ENCODE measurements at places on chromosomes 1 and 21.

- no peak for DNase-seq
Measured at GRCh38 chr21:23218667-23219066, 2220.5 kb downstream of the NCAM2 start.

DNA sequence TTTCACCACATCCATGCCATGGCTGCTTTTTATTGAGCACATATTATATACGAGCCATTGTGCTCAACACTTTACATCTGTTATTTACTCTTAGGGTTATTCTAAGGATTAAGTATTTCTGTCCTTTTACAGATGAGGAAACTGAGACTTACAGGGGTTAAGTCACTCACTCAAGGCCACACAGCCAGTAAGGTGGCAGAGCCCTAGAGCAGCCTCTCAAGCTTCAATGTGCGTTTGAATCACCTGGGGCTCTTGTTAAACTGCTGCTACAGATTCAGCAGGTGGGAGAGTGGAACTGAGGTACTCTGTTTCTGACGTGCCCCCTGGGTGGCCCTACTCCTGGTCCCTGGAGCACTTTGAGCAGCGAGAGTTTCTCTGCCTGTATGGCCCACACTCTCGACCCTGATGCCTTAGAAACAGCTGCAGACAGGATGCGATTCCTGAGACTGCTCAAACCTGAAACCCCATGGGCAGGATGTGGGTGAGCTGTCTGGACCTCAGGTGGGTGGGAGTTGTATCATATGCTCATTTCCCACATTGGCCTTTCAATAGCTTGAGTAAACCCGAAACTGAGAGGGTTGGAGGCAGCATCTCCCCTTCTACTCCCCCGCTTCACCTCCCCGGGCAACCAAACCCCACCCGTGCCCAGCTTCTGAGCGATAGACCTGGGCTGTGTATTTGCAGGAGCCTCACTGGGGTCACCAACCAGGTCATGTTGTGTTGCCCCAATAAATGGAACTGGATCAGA lies 59.3 kb downstream of the MAN1C1 start:
- no peak for DNase-seq

DNA sequence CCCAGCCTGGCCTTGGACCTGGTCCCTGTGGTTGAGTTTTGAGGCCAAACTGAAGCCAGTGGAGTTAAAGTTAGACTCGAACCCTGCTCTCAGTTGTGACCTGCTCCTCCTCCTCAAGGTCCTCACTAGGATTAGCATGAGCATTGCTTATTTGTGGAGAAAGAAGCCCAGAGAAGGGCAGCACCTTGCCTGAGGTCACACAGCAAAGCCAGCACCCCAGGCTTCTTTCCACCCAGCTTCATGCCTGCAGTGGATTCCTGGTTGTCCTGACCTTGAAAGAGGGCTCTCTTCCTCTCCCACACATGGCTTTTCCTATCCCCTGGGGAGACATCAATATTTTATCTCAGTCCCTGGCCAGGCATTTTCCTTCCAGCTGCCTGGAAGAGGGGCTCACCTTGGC lies 2.8 kb downstream of the LDLRAP1 start:
- DNase-seq = no peak

- no peak for DNase-seq
Measured at GRCh38 chr1:215064327-215064726, 18.2 kb upstream of the KCNK2 start.

- peak; percentile 55 for DNase-seq
Measured at GRCh38 chr21:32456497-32456918, 44.0 kb downstream of the EVA1C start.

DNA sequence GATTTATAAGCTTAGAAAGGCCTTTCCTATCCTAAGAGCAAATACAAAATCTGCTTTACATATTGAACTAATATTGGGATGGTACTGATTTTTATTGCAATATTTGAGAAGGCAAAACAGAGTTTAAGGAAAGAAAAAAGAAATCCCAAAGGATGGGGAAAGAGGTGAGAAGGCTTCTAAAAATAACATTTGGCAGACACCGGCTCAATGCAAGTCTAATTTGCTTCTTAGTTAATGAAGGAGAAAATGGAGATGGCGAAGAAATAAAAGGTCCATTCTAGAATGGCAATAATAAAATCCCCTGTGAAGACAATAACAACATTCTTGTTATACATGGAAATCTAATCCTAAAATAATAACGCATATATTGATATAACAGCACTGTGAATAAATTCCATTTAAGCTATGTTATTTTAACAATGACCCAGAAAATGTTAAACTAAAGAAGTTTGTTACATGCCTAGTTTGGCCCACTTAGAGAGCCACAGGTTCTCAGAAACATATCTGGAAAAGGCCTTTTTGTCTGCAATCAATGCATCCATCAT lies 117.7 kb downstream of the HLCS start:
- no peak for DNase-seq

GRCh38 chr1:114756009-114756892 lies 1.5 kb downstream of the CSDE1 start:
- no peak for DNase-seq

GRCh38 chr1:61975638-61976037 lies 219.0 kb upstream of the L1TD1 start:
- no peak for DNase-seq

- peak; percentile 68 for DNase-seq
Measured at GRCh38 chr1:214261206-214262123, 19.5 kb upstream of the SMYD2 start.

DNA sequence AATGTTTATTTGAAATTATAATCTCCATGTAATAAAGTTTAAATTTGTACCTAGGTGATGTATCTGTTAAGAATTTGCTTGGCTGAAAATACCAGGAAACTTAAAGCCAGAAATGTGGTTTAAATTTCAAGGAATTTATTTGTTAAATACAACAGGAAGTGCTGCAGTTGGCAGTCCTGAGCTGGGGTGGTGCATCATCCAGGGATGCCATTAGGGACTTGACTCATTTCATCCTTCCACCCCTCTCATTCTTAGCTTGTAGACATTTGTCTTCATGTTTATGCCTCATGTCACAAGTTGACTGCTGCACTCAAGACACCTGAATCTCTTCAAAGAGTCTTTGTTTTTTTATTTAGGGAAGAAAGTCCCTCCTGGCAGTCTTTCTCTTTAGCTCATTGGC lies 175.9 kb downstream of the LHX8 start:
- DNase-seq = no peak

GRCh38 chr1:41345434-41346075 lies 15.7 kb upstream of the FOXO6 start:
- DNase-seq = no peak

DNA sequence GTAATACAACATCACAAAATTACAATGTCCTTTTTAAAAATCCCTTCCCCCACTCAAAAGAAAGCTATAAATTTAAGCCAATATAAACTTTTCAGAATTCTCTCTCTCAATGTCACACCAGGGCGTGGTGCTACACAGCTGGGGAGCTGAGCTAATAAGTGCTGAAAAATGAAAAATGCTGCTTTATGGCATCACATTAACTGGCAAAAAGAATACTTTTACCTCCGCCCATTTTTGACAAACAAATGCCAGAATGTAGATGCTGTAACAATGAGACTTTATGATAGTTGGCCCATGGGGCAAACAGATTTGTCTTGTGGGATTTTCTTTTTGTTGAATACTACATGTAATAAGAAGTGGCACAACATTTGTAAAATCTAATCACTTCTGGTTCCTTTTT lies 12.7 kb upstream of the LYPLAL1 start:
- DNase-seq = no peak

DNA sequence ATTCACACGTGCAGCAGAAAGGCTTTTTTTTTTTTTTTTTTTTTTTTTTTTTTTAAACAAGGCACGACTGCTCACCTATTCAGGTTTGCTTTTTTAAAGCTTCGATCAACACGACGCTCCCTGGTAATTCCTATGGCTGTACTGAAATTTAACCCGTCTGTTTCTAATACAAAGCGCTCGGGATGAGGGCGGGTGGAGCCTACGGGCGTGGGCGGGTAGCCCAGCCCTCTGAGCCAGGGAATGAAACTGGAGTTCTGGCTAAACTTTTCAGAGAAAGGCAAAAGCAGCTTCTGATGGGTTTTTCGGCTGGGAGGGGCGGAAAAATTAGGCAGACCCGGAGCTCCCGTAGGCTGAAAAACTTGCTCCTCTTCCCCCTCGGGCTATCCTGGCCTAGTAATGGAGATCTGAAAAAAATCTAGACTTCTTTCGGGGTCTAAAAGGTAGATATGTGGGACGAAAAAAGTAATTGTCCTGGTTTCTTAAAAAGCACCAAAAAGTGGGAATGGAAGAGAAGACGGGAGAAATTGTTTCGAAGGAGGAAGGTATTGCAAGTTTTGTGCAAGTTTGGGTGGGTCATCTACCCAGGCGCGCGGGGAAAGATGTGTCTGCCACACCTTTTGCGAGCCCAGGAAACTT lies 7.4 kb downstream of the NR5A2 start:
- DNase-seq = no peak

GRCh38 chr1:164560121-164560541 lies 1.1 kb downstream of the PBX1 start:
- DNase-seq = no peak

- DNase-seq = no peak
Measured at GRCh38 chr1:225476100-225476511, 48.3 kb upstream of the LBR start.

DNA sequence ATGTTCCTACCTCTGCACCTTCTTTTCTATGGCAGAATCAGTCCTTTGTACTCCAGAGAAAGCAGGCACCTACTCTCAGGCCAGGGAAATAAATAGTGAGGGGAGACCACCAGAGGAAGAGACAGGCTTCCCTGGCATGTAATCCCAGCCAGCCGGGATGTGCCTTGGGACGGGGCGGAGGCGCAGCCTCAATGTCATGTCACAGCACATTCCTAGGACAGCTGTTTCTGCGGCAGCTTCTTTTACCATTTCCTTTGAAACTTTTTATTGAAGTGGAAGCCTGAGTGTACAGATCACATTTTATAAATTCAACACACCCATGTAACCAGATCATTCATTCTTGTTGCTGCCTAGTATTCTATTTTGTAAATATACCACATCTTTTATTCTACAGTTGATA lies 67.9 kb upstream of the ZNF326 start:
- no peak for DNase-seq

DNA sequence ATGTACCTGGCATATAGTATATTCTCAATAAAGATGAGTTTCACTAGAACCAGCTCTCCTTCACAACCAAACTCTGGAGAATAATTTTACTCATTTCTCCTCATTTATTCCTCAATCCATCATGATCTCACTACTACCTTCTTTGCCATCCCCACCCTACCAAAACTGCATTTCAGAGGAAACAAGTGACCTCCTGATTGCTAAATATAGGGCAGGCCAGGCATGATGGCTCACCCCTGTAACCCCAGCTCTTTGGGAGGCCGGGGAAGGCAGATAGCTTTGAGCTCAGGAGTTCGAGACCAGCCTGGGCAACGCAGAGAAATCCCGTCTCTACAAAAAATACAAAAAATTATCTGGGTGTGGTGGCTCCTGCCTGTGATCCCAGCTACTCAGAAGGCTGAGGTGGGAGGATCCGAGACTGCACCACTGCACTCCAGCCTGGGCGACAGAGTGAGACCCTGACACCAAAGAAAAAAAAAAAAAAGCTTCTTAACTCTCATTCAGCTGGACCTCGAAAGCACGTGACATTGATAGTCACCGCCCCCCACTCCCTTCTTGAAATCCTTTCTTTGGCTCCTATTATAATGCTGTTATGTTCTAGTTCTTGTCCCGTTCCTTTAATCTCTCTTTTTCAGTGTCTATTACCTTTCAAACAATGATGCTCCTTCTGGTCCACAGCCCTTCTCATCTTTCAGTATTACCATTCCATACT lies 2.1 kb downstream of the TESK2 start:
- no peak for DNase-seq

- DNase-seq = peak; percentile 38
Measured at GRCh38 chr1:198934901-198935305, 296.1 kb downstream of the PTPRC start.

- DNase-seq = peak; percentile 76
Measured at GRCh38 chr1:170929412-170929834, 5.9 kb upstream of the MROH9 start.

DNA sequence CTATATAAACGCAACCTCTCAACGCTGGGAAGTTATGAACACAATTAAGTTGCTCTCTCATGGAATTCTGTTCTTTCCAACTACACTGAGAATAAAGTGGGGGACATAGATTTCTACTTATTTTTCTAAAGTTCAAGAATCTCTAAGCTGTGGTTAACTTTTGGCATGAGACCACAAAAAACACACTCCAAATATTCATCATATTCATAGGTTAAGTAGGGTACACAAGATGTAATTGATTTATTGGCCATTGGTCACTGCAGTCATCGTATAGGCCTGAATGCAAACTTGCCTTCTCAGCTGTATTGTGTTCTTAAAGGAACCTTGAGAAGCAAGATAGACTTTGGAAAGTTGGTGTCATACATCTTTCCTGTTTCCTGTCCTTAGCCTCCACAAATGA lies 40.3 kb downstream of the PRRX1 start:
- DNase-seq = no peak

DNA sequence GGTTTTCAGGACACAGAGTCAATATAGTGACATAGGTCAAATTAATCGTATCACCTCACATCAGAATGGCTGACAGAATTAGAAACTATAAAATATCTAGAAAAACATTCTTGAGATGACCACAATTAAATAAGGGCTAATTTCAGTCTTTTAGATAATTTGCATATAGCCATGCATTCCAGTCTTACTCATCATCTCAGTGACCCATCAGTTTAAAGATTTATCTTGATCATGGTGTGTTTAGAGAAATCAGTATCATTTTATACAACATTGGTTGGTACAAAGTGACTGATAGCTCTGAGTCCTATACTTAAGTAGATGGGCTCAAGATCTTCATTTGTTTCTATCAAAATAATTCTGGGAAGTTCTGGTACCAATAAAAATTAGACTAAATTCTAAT lies 262.3 kb upstream of the SNX7 start:
- DNase-seq = no peak

GRCh38 chr21:30793581-30794314 lies 19.3 kb downstream of the KRTAP8-1 start:
- DNase-seq = no peak

DNA sequence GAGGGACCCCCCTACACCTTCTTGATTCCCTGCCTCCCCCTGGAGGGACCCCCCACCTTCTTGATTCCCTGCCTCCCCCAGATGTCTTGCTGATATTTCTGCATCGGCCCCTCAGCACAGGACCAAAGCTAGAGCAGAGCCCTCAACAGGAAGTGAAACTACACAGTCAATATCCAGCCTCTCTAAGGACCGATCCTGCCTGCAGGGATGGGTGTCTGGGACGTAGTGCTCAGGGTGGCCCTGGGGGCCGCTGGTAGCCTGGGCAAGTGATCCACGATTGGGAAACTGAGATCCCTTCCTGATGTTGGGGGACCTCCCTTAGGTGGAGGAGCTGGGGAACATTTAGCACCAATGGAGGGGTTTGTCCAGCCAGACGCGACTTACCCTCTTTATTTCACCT lies 3.9 kb upstream of the LEFTY2 start:
- no peak for DNase-seq

- peak; percentile 6 for DNase-seq
Measured at GRCh38 chr1:73593364-73593763, 604.6 kb downstream of the LRRIQ3 start.

GRCh38 chr1:80448081-80448480 lies 1352.7 kb upstream of the ADGRL2 start:
- no peak for DNase-seq

DNA sequence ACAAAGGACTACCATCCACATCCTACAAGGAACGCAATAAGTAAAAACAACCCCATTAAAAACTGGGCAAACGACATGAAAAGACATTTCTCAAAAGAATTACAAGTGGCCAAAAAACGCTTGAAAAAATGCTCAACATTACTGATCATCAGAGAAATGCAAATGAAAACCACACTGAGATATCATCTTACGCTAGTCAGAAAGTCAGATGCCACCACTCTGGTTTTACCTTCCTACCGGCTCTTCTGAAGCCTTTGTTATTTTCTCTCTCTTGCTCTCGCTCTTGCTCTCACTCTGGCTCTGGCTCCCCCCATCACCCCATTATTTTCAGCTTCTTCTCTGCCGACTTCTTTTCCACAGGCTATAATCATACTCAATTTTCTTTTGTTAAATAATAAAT lies 38.8 kb downstream of the VPS45 start:
- DNase-seq = no peak

Data from HFFc6 (cell line).